Keratinocyte (primary cell): ENCODE measurements at places on chromosomes 7 and 10.

DNA sequence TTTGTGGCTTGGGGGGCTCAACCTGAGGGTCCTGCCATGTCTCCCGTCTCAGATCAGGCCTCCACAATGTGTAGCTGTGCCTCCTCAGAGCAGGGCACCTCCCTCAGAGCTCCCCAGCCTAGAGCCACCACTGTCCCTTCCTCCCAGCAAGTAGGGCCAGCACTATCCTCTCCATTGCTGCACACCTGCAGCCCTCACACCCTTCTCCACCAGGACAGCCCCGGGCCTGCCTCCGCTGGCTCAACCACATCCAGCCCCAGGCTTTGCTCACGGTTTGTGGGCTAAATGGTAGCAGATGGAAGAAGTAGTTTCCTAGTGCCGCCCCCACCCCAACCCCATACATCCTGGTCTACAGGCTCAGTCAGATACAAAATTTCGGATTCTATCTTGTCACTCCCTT lies 10.1 kb downstream of the NFKB2 start:
- peaks cover 26% of the 10 kb centered on the region for H3K4me1 ChIP-seq
- no peak overlapping the region for H3K4me3 ChIP-seq
- no peak for DNase-seq
- peaks cover 33% of the 10 kb centered on the region for H3K27me3 ChIP-seq
- H3K36me3 ChIP-seq = peaks cover under 1% of the 10 kb centered on the region
- no peak overlapping the region for H3K27ac ChIP-seq

- peaks cover under 1% of the 10 kb centered on the region for H3K4me1 ChIP-seq
- H3K27ac ChIP-seq = no peak overlapping the region
- no peak overlapping the region for H3K4me3 ChIP-seq
- no peak for DNase-seq
These were observed 142.6 kb downstream of the PLXDC2 start for GRCh38 chr10:19958787-19959186.

GRCh38 chr7:22625251-22625650 lies 101.7 kb upstream of the IL6 start:
- no peak overlapping the region for H3K27ac ChIP-seq
- no peaks in the 10 kb centered on the region for H3K4me1 ChIP-seq
- DNase-seq = no peak
- H3K36me3 ChIP-seq = no peaks in the 10 kb centered on the region
- H3K4me3 ChIP-seq = no peak overlapping the region

GRCh38 chr10:80177781-80178636 lies 27.3 kb downstream of the ANXA11 start:
- H3K4me3 ChIP-seq = no peak overlapping the region
- no peak for DNase-seq
- peaks cover 7% of the 10 kb centered on the region for H3K4me1 ChIP-seq
- peaks cover 8% of the 10 kb centered on the region for H3K36me3 ChIP-seq
- H3K27ac ChIP-seq = no peak overlapping the region

GRCh38 chr7:155577509-155577905 lies 31.1 kb upstream of the CNPY1 start:
- no peaks in the 10 kb centered on the region for H3K4me1 ChIP-seq
- no peak overlapping the region for H3K27ac ChIP-seq
- no peaks in the 10 kb centered on the region for H3K36me3 ChIP-seq

DNA sequence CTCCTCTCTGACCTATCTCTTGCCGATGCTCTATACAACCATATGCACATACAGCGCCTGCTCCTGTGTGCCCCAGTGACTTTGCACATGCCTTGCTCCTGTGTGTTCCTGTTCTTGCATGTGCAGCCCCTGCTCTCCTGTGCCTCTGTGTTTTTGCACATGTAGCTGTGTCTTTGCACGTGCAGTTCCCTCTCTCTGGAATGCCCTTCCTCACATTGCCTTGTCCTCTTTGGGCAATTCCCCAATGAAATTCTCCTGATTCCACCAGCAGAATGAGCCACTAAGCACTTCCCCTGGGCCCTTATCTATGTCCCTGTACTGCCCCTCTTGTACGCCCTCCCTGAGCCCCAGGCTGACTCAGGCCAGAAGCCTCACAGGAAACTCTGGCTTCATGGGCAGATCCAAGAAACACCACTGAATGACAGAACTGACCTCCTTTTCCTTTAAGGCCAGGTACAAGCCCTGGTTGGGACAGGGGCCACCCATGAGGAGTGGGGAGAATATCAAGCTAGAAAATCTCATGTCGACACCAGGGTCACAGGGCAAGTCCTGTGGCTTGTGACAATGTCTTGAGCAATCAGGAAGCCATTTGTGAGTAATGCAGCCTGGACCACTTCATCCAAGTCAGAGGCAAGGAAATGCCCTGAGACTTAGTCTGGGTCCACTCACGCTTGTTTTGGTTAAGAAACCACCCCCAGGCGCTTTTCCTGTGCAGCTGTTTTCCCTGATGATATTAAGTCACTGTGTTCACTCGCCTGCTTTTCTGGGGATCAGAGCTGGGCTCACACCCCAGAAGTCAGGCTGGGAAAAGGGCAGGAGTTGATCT lies 1.9 kb upstream of the ARHGAP22 start:
- no peak for DNase-seq
- no peak overlapping the region for H3K27ac ChIP-seq
- peaks cover 20% of the 10 kb centered on the region for H3K4me1 ChIP-seq
- no peak overlapping the region for H3K4me3 ChIP-seq
- no peaks in the 10 kb centered on the region for H3K36me3 ChIP-seq

GRCh38 chr10:76291175-76291574 lies 859.8 kb downstream of the LRMDA start:
- peak; percentile 11 for DNase-seq
- no peak overlapping the region for H3K4me3 ChIP-seq
- H3K27me3 ChIP-seq = no peaks in the 10 kb centered on the region
- H3K36me3 ChIP-seq = no peaks in the 10 kb centered on the region

GRCh38 chr10:99685597-99685967 lies 26.3 kb downstream of the ENTPD7 start:
- no peak overlapping the region for H3K4me3 ChIP-seq
- peak; percentile 81 for DNase-seq
- H3K36me3 ChIP-seq = peaks cover 3% of the 10 kb centered on the region
- H3K27ac ChIP-seq = peak overlapping the region; percentile 48
- H3K4me1 ChIP-seq = peaks cover 54% of the 10 kb centered on the region

DNA sequence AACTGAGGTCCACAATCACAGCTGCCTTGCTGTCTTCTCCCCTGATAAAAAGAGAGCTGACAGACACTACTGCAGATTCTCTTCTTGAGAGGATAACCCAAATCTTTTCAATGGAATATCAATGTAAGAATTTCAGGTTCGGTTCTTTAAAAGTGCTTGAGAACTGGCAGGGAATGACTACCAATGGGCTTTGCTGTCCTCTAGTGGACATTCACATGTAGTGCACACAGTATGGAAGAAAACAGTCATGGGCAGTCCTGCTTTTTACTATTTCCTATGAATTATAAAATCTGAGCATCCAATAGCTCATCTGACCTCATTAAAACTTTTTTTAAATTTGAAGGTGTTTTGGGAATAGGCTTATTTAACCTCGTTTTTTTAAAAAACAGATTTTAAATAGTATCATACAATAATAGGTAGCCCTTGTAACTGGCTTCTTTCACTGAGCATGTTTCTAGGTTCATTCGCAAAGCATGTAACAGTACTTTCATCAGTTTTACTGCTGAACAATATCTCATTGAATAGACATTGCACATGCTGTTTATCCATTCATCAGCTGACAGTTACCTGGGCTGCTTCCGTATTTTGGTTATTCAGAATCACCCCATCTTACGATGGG lies 18.3 kb downstream of the FZD9 start:
- H3K36me3 ChIP-seq = peaks cover 40% of the 10 kb centered on the region
- no peaks in the 10 kb centered on the region for H3K4me1 ChIP-seq
- H3K4me3 ChIP-seq = no peak overlapping the region
- peak; percentile 19 for DNase-seq
- H3K27me3 ChIP-seq = no peaks in the 10 kb centered on the region

GRCh38 chr10:11186374-11186773 lies 168.7 kb downstream of the CELF2 start:
- H3K27ac ChIP-seq = no peak overlapping the region
- no peaks in the 10 kb centered on the region for H3K27me3 ChIP-seq
- no peaks in the 10 kb centered on the region for H3K36me3 ChIP-seq
- DNase-seq = no peak
- no peak overlapping the region for H3K4me3 ChIP-seq
